ENCODE measurements at places on chromosomes 4 and X. TPM values are rescaled to one million over a fixed set of nuclear protein-coding genes. Genes with fewer than 3 reads are reported as not detected.
A peak's percentile ranks its signal among the peaks of the same experiment; 100 is the strongest.

The MBNL3 gene
- 16.2 TPM for total RNA-seq

The CDKL5 gene
- total RNA-seq: 0.76 TPM

The ADRA2C gene
- not detected for total RNA-seq

The GPC4 gene
- not detected for total RNA-seq

GRCh38 chrX:118974908-118975671, 672 bp downstream of the LONRF3 start:
- peaks cover 48% of the 10 kb centered on the region for H3K27me3 ChIP-seq
- H3K4me3 ChIP-seq: peak overlapping the region; percentile 76
- peak; percentile 8 for DNase-seq
- H3K36me3 ChIP-seq: no peaks in the 10 kb centered on the region
- no peak overlapping the region for H3K27ac ChIP-seq

GRCh38 chr4:138003248-138003647, 238.9 kb downstream of the SLC7A11 start:
- H3K4me3 ChIP-seq: no peak overlapping the region
- H3K27ac ChIP-seq: no peak overlapping the region

DNA sequence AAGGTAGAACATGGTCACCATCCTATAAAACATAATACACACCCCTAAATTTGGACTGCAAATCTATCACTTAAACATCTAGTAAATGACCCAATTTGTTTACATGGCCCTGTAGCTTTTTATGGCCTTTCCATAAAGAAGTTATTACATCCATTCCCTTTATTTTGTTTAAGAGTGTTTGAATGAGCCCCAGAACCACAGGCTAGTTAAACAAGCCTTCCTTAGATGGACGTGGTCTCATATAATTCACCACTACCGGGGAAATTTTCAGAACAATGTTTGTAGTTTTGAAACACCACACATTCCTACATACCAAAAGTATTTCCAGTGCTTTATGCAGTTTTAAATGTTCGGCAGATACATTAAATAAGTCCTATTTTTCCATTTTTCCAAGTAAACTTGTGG, 12.3 kb downstream of the PDGFC start:
- H3K27ac ChIP-seq: no peak overlapping the region
- no peaks in the 10 kb centered on the region for H3K27me3 ChIP-seq
- H3K36me3 ChIP-seq: no peaks in the 10 kb centered on the region
- H3K4me3 ChIP-seq: no peak overlapping the region
- DNase-seq: no peak
- no peaks in the 10 kb centered on the region for H3K4me1 ChIP-seq

GRCh38 chr4:67785528-67785927, 31.3 kb upstream of the GNRHR start:
- H3K4me3 ChIP-seq: no peak overlapping the region
- H3K4me1 ChIP-seq: peaks cover 4% of the 10 kb centered on the region
- no peaks in the 10 kb centered on the region for H3K36me3 ChIP-seq
- no peaks in the 10 kb centered on the region for H3K27me3 ChIP-seq
- no peak for DNase-seq

DNA sequence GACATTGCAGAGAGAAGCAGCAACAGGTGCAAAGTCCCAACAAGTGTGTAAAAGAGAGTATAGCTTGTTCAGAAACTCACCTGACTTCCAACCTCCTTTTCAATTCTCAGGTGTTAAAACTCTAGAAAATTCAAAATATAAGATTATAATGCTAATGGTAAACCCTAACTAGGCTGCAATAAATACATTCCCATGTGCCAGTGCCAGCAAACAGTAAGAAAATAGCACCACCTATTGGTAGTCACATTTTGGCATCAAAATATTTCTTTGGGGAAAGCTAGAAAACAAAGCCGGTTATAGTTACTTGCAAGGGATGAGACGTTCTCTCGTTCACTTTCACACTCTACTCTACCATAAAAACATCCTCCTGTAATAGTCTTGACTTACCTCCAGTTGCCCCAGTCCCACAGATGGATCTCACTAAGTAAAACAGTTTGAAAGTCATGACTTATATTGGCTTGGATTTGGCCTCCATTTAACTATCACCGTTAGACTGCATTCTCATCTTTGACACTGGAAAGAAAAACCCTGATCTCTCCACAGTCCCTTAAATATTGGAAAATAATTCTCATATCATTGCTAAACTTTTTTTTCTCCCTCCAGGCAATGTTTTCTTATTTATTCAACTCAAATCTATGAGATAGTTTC, 9.6 kb downstream of the BMP3 start:
- no peak overlapping the region for H3K27ac ChIP-seq
- DNase-seq: no peak
- no peaks in the 10 kb centered on the region for H3K36me3 ChIP-seq
- no peaks in the 10 kb centered on the region for H3K4me1 ChIP-seq
- no peak overlapping the region for H3K4me3 ChIP-seq

All from activated T-helper 2 cell treated with anti-CD3 and anti-CD28 coated beads, Interferon-gamma antibody, Interleukin-2, Interleukin-4, amounts not matched to agents 10 μg/mL and 5 μg/mL and 100 μg/mL, durations not matched to agents 14 hours and 24 hours and 36 hours (primary cell).